Activated CD4-positive, alpha-beta T cell treated with anti-CD3 and anti-CD28 coated beads, Interleukin-2, amount 10 ng/mL, durations not matched to agents 7 days and 5 days (primary cell): ENCODE measurements at places on chromosomes 12 and 14. TPM values are rescaled to one million over a fixed set of nuclear protein-coding genes. Genes with fewer than 3 reads are reported as not detected.

GRCh38 chr14:53011053-53011462 is 60.2 kb upstream of the FERMT2 start:
- H3K4me3 ChIP-seq, result no peak overlapping the region
- H3K36me3 ChIP-seq, result no peaks in the 10 kb centered on the region
- no peak for DNase-seq

DNA sequence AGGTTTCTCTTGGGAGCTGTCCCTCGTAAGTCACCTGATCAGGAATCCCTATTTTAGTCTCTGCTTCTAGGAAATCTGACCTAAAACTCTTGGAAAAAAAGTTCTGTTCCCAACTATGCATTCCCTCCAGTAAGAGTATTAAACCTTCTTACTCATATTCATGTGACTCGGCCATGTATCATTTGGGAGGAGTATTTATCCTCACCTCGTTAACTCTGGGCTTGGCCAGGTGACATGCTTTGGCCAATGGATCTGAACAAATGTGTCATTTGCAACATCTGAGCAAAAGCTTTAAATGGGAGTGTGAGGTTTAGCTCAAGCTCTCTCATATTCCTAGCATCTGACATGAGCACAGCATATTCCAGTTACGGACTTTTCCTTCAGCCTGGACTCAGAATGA is 226.8 kb downstream of the NUAK1 start:
- no peaks in the 10 kb centered on the region for H3K4me1 ChIP-seq
- no peak overlapping the region for H3K4me3 ChIP-seq
- no peak for DNase-seq
- H3K27ac ChIP-seq, result no peak overlapping the region
- peaks cover 3% of the 10 kb centered on the region for H3K27me3 ChIP-seq
- H3K36me3 ChIP-seq, result no peaks in the 10 kb centered on the region

The RHOJ gene
- not detected for total RNA-seq

GRCh38 chr14:95057147-95057546 is 100.2 kb downstream of the DICER1 start:
- no peaks in the 10 kb centered on the region for H3K27me3 ChIP-seq
- H3K4me1 ChIP-seq, result peaks cover 3% of the 10 kb centered on the region
- H3K4me3 ChIP-seq, result no peak overlapping the region
- no peak for DNase-seq
- H3K36me3 ChIP-seq, result no peaks in the 10 kb centered on the region
- no peak overlapping the region for H3K27ac ChIP-seq

DNA sequence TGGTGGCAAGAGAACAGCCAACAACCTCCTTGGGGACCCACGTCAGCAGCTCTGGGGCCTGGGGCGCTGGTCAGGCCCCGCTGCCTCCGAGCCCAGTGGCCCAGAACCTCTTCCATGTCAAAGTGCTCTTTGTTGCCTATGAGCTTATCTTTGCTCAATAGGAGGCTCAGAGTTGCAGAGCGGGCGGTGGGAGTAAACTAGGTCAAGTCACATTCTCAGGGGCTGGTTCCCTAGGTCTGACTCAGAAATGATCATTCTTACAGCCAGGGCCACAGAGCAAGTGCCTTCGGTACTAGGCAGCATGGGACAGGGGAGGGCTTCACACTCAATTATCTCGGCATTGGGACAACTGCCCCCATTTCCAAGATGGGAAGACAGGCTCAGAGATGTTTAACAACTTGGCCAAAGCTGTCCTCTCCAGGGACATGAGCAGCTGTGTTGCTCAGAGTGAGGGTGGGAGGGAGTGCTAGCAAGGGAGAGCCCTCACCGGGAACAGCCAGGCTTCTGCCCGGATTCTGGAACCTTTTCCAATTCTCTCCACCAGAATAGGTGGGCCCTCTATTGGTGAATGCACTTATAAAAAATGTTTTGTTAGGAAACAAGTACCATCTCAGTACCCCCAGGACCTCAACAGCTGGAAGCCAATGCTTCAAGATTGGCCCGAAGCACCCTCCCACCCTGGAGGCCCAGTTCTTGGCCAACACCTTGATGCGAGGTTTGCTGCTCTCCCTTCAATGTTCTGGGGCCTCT is 11.9 kb downstream of the SLC25A29 start:
- no peak overlapping the region for H3K4me3 ChIP-seq
- no peaks in the 10 kb centered on the region for H3K27me3 ChIP-seq
- peaks cover 3% of the 10 kb centered on the region for H3K4me1 ChIP-seq
- H3K36me3 ChIP-seq, result no peaks in the 10 kb centered on the region
- DNase-seq, result no peak
- H3K27ac ChIP-seq, result no peak overlapping the region

GRCh38 chr12:116157845-116158267 is 119.6 kb downstream of the MED13L start:
- no peak overlapping the region for H3K4me3 ChIP-seq
- H3K27ac ChIP-seq, result no peak overlapping the region
- H3K36me3 ChIP-seq, result no peaks in the 10 kb centered on the region
- no peak for DNase-seq
- no peaks in the 10 kb centered on the region for H3K27me3 ChIP-seq

DNA sequence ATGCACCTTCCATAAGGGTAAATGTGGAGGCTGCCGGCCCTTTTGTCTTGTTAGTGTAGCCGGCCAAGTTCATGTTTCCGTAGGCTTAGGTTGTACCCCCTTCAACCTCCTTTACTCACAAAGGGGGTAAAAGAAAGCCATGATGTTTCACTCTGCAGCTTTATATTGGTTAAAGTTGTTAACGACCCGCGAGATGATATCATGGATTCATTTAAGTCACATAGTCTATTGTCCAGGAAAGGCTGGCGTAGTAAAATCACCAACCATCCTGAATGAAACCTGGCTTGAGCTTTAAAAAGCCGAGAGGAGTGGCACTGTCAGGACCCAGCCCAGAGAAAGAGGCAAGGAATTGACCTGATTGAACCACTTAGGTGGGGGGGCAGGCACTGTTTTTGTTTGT is 1.3 kb downstream of the UNG start:
- H3K27me3 ChIP-seq, result no peaks in the 10 kb centered on the region
- H3K4me1 ChIP-seq, result peaks cover 34% of the 10 kb centered on the region
- H3K27ac ChIP-seq, result peak overlapping the region; percentile 22
- DNase-seq, result no peak
- H3K4me3 ChIP-seq, result peak overlapping the region; percentile 85
- peaks cover 32% of the 10 kb centered on the region for H3K36me3 ChIP-seq

- no peak for DNase-seq
- no peak overlapping the region for H3K4me3 ChIP-seq
- H3K4me1 ChIP-seq, result no peaks in the 10 kb centered on the region
- H3K27me3 ChIP-seq, result no peaks in the 10 kb centered on the region
- H3K36me3 ChIP-seq, result no peaks in the 10 kb centered on the region
- no peak overlapping the region for H3K27ac ChIP-seq
These were observed 221.0 kb downstream of the ASCL1 start for GRCh38 chr12:103178366-103179080.

GRCh38 chr12:33223956-33224355 is 215.7 kb downstream of the SYT10 start:
- no peaks in the 10 kb centered on the region for H3K27me3 ChIP-seq
- H3K4me3 ChIP-seq, result no peak overlapping the region
- no peaks in the 10 kb centered on the region for H3K4me1 ChIP-seq
- DNase-seq, result no peak

The TAS2R8 gene
- total RNA-seq, result not detected

- H3K27me3 ChIP-seq, result no peaks in the 10 kb centered on the region
- H3K27ac ChIP-seq, result no peak overlapping the region
- no peak overlapping the region for H3K4me3 ChIP-seq
- H3K36me3 ChIP-seq, result no peaks in the 10 kb centered on the region
- peaks cover 9% of the 10 kb centered on the region for H3K4me1 ChIP-seq
These were observed 50.0 kb downstream of the PPFIBP1 start for GRCh38 chr12:27573972-27574371.

The PPP1CC gene
- 174 TPM for total RNA-seq

GRCh38 chr12:4855121-4855924 is 54.4 kb upstream of the KCNA1 start:
- H3K4me3 ChIP-seq, result no peak overlapping the region
- no peaks in the 10 kb centered on the region for H3K36me3 ChIP-seq
- DNase-seq, result peak; percentile 76

The COCH gene
- total RNA-seq, result 0.33 TPM

The LBHD2 gene
- not detected for total RNA-seq

- no peak overlapping the region for H3K4me3 ChIP-seq
- H3K4me1 ChIP-seq, result no peaks in the 10 kb centered on the region
- no peaks in the 10 kb centered on the region for H3K36me3 ChIP-seq
- no peak overlapping the region for H3K27ac ChIP-seq
- no peak for DNase-seq
These were observed 202.7 kb downstream of the PRKD1 start for GRCh38 chr14:29724991-29725390.

DNA sequence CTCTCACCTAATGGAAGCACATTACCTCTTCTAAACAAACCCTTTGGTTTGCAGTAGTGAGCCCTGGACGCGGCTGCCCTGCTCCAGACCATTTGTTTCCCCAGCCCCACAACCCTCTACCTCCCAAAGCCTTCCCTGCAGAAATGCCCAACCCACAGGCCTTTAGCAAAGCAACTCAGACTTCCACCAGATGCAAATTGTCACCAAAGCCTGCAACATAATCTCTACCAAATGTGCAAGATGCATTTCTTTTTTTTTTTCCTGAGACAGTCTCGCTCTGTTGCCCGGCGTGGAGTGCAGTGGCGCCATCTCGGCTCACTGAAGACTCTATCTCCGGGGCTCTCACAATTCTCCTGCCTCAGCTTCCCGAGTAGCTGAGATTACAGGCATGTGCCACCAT is 56.2 kb downstream of the VWF start:
- H3K36me3 ChIP-seq, result no peaks in the 10 kb centered on the region
- H3K27me3 ChIP-seq, result peaks cover 5% of the 10 kb centered on the region
- H3K27ac ChIP-seq, result no peak overlapping the region
- H3K4me3 ChIP-seq, result no peak overlapping the region
- no peak for DNase-seq

DNA sequence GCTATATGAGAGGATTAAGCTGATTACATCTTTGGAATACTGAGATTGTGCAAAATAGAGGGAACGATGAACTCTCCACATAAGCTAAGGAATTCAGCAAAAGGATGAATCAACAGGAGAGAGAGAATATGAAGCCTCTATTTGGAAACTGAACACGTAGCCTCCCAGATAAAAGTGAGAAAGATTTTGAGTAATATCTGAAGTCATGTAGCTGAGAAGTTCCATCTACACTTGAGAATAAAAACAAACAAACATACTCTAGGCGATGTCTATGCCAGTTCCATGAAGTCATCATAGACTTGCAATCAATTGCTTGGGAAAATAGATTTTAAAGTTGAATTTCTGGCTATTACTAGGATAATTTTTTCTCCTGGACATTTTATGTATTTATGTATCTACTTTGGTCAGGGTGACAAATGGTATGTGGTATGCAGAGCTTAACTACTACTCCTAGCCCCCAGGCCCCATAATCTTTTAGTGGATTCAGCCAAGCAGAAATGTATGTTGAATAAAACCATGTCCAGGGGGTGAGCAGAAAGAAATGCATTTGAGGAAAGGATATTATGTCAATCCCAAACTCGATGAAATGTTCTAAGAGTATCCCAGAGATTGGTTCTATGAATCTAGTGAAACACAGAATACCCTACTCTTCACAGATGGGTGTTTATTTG is 627.4 kb downstream of the DIO2 start:
- H3K27me3 ChIP-seq, result no peaks in the 10 kb centered on the region
- H3K27ac ChIP-seq, result no peak overlapping the region
- no peak overlapping the region for H3K4me3 ChIP-seq
- H3K36me3 ChIP-seq, result no peaks in the 10 kb centered on the region
- H3K4me1 ChIP-seq, result no peaks in the 10 kb centered on the region
- DNase-seq, result no peak

The KLRC4 gene
- not detected for total RNA-seq

The CLEC4E gene
- total RNA-seq, result not detected

DNA sequence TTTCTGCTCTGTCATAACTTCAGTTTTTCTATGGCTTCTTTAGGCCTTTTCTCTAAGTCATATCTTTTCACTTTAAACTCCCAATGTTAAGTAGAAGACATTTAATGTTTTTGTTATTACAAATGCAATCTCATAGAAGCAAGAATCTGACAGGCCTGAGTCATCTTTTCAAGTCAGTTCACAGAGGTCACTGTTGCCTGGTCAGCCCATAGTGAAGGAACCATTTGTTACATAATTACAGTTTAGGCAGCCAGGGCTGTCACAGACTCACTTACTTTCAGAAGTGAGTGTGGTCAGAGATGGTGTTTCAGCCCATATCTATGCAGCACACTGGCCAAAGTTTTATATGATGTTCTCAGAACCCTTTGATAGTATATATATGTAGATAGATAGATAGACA is 46.5 kb downstream of the CCER1 start:
- H3K27ac ChIP-seq, result no peak overlapping the region
- H3K4me1 ChIP-seq, result no peaks in the 10 kb centered on the region
- no peaks in the 10 kb centered on the region for H3K36me3 ChIP-seq
- no peak for DNase-seq
- no peaks in the 10 kb centered on the region for H3K27me3 ChIP-seq

GRCh38 chr12:52813885-52814709 is at the start of gene KRT4:
Gene KRT4, minus strand, starts transcription at chr12:52814116. Its CDS starts 58 bp downstream, at chr12:52814058.
- no peaks in the 10 kb centered on the region for H3K27me3 ChIP-seq
- peaks cover 11% of the 10 kb centered on the region for H3K4me1 ChIP-seq
- DNase-seq, result no peak
- H3K36me3 ChIP-seq, result no peaks in the 10 kb centered on the region
- H3K27ac ChIP-seq, result no peak within 1 kb of the TSS

DNA sequence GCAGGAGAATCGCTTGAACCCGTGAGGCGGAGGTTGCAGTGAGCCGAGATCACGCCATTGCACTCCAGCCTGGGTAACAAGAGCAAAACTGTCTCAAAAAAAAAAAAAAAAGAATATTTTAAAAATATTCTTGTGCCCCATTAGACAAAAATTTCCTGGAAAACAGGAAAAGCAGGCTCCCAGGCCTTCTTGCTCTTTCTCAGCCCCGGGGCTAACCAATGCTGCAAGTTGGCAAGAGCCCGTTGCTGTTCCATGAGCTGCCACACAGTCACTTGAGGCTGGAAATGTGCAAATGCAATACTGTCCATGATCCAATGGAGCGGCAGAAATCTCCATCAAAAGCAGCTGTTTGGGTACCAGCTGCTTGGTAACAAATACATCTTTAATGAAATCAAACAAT is 994.7 kb downstream of the VRK1 start:
- H3K27me3 ChIP-seq, result no peaks in the 10 kb centered on the region
- no peak for DNase-seq
- H3K4me3 ChIP-seq, result no peak overlapping the region
- peaks cover 21% of the 10 kb centered on the region for H3K4me1 ChIP-seq
- no peaks in the 10 kb centered on the region for H3K36me3 ChIP-seq

- no peak for DNase-seq
- H3K27ac ChIP-seq, result no peak overlapping the region
- H3K4me3 ChIP-seq, result no peak overlapping the region
- no peaks in the 10 kb centered on the region for H3K36me3 ChIP-seq
These were observed 290.7 kb upstream of the TMPO start for GRCh38 chr12:98224584-98225221.

DNA sequence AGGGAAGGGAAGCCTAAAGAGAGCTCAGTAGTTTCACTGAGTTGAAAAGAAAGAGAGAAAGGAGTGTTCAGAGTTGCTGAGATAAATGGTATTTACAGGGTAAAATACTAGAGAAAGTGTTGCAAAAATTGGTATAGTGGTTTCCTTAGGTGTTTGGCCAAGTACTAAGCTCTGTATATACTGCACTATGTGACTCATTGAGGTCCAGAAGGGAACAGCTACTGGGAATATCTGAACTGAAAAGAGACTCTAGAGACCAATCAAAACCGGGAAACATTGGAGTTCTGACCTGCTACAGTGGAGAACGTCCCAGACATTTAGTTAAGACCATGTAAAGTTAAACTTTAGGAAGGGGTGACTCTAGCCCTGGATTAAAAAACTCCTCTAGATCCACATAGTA is 42.7 kb upstream of the ALX1 start:
- H3K4me1 ChIP-seq, result no peaks in the 10 kb centered on the region
- no peak overlapping the region for H3K4me3 ChIP-seq
- H3K36me3 ChIP-seq, result no peaks in the 10 kb centered on the region
- DNase-seq, result no peak
- no peaks in the 10 kb centered on the region for H3K27me3 ChIP-seq
